ENCODE measurements at places on chromosomes 16 and 17.

- no peak for DNase-seq
These were observed 68.5 kb downstream of the RPTOR start for GRCh38 chr17:80612997-80613731.

DNA sequence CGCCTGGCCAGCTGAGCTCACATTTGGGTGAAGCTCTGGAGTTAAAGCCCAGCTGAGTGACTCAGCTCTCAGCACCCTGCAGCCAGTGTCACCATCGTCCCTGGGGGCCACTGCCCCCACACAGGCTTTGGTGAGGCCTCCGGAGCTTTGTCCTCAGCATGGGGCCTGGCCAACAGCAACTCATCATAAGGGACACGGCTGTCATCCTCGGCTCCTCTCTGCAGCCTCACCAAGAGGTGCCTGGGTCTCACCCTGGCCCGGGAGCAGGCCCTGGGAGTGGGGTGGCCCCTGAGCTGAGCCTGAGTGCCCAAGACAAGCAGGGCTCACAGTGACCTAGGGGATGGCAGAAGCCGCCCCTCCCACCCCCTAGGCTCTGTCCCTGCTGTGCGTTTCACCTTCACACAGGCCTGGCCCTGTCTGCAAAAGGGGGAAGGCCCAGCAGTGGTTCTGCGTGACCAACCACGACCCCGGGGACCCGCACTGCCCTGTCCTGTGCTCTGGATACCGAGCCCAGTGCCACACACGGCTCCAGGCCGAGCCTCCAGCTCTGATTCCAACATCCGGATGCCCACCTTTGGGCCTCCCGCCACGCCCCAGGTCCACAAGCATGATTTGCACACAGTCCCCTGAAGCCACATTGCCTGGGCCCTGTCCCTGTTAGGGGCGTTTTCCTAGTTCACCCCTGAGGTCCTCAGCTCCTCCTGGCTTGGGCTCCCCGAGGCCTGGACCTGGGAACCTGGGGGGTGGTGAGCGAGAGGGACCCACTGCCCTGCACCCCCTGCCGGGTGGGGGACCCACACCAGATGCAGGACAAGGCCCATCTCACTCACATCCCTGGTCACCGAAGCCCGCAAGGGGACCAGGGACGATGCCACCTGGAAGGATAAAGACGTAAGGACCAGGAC is 21.8 kb upstream of the AATK start:
- DNase-seq = no peak

DNA sequence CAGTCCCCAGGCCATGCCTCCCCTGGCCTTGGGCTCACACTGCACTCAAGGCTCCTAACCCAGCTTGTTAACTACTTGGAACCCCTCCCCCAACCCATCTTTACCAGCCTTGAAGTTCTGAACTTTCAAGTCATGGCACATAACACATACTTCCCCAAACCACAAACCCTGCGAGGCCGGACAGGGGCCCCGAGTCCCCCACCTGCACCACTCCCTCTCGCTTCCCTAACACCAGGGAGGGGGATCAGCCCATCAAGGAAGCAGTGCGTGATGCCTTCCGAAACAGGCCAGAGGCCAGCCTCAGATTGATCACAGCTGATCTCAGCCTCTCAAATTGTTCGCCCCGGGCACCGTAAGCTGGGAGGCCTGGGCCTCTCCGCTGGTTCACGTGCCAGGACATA is 3.0 kb upstream of the NLRC3 start:
- DNase-seq = no peak

- DNase-seq = no peak
These were observed 803 bp upstream of the TLCD2 start for GRCh38 chr17:1710807-1711553.

Data from renal cortical epithelial cell (primary cell).